ENCODE measurements at places on chromosomes 13 and 19. TPM values are rescaled to one million over a fixed set of nuclear protein-coding genes. Genes with fewer than 3 reads are reported as not detected.

Gene RUBCNL
- 4.2 TPM for total RNA-seq

Gene SPART
- 74.7 TPM for total RNA-seq

Gene UBL3
- total RNA-seq, result 24.2 TPM

Gene MAB21L1
- 0.36 TPM for total RNA-seq

Gene PPP6R1
- 55.4 TPM for total RNA-seq

GRCh38 chr19:46715975-46716671 lies 791 bp downstream of the PRKD2 start:
- DNase-seq, result peak; percentile 80

DNA sequence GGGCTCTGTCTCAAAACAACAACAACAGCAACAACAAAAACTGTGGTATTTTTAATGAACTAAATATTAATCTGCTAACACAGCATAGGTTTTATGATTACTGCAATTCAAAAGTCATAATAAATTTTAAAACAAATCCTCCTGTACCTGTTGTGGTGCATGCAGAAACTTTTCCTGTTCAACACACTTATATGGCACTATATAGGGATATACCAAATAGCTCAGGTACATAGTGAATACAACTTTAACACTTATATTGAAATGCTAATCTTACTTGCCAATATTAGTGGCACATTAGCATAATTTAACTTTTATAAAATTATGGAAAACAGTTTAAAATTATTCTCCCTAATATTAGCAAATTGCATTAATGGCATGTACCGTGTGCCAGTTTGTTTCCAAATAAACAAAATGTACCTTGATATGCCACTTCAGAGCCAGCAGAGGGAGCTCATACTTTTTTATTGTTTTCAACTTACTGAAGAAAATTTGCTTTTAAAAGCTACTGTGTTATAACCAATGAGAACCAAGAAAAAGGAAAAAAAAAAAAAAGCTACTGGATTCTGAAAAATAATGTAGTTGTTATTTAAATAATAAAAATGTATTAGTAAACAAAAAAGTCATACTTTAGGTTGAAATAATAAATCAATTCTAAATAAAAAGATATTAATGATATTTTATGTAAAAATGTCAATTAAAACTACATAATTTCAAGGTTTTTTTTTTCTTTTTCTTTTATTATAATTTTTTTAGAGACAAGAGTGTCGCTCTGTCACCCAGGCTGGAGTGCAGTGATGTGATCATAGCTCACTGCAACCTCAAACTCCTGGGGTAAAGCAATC lies 18.0 kb upstream of the RBM26 start:
- DNase-seq, result no peak

GRCh38 chr19:48619692-48620585 lies 633 bp downstream of the SPHK2 start:
- no peak for DNase-seq

- no peak for DNase-seq
Measured at GRCh38 chr19:48512504-48513288, 1.1 kb upstream of the LMTK3 start.

GRCh38 chr19:17654993-17655392 lies 33.2 kb downstream of the UNC13A start:
- no peak for DNase-seq

DNA sequence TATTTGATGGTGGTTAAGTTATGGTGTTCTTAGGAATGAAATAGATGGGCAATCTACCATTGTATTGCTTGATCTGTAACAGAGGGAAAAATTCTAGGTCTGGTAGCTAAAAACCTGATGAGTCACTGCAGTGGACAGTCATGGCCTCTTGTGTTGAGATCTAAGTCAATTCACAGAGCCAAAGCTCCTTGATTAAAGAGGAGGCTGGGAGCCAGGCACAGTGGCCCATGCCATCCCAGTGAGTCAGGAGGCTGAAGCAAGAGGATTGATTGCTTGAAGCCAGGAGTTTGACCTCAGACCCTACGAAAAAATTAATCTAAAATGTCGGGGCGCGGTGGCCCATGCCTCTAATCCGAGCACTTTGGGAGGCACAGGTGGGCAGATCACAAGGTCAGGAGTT lies 67.1 kb upstream of the KPNA3 start:
- DNase-seq, result no peak

- DNase-seq, result peak; percentile 60
Measured at GRCh38 chr13:102799426-102800144, 666 bp downstream of the BIVM start.

DNA sequence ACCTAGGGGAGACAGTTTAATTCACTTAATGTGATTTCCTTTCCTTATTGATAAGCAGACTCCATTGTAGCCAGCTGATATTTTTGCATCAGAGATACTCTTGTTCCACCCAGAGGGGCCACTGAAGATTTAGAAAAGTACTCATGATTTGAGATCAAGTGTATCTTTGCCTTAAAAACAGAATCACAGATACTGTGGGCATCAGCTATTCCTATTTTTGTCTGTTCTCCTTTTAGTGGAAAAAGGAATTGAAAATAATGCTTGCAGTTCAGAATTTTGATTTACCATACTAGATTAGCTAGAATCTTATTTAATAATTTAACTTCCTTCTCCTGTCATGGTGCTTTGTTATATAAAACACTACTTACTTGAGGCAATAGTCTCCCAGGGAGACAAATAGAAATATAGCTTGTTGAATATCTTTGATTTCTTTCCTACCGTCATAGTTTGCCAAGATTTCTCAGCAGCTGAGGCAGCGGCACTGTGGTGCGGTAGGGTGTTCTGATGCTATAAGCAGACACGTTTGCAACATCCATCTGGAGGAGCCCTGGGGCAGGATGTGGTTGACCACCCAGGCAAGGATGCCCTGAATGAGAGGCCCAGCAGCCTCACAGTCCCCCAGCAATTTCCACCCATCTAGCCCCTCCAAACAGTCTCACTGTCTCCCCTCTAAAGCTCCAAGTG lies 47.0 kb upstream of the RAP2A start:
- DNase-seq, result peak; percentile 75

DNA sequence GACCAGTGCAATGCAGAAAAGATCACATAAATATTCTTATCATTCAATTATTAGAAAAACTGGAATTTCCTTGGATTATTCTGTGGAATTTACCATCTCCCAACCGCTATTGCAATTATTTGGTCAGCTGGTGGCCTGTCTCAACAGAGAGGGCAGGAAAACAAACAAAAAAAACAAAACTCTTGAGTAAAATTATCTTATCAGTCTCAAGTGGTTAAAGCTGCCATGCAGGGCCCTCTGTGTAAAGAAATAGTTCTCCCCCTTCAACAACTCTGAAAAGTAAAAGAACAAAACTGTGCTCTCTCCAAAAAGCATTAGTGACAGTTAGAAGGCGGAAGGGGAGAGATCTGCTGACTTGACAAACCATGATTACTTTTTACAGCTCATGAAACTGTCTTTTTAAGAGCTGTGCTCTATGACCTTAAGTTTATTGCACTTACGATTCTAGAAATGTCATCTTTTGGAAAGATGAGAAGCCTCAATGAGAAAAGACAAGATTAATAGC lies 152.3 kb downstream of the DLEU7 start:
- DNase-seq, result no peak

DNA sequence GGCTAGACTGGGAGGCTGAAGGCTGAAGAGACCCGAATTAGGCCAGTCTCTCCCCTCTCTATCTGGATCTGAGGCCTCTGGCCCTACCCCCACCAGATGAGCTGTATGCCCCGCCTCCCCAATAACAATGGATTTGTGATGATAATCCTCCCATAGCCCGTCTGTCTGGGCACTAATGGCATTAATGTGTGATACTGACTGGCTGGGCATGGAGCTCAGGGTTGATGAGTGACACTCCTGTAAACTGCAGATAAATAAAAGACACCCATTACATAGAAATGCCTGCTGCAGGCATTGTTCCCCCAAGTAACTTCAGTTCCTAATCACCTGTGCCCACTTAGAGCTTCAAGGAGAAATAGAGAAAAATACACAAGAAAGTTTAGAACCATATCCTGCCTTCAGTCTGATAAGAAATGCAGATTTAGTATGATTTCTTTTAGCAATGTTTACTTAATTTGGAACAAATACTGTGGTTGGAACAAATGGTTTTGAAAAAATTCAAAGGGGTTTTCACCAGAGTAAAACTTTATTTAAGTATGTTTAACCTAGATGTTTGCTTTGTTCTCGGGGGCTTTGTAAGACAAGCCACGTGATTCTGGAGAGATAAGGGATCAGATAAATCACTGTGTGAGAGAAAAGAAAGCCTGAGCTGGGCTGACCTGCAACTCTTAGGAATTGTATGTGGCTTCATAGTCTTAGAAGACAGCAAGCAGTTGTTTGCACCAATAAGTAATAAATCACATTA lies 60.3 kb downstream of the TNFRSF19 start:
- DNase-seq, result no peak

Measured in aorta (tissue), 5 donors.